MM.1S (cell line): ENCODE measurements at places on chromosomes 11 and 22.

DNA sequence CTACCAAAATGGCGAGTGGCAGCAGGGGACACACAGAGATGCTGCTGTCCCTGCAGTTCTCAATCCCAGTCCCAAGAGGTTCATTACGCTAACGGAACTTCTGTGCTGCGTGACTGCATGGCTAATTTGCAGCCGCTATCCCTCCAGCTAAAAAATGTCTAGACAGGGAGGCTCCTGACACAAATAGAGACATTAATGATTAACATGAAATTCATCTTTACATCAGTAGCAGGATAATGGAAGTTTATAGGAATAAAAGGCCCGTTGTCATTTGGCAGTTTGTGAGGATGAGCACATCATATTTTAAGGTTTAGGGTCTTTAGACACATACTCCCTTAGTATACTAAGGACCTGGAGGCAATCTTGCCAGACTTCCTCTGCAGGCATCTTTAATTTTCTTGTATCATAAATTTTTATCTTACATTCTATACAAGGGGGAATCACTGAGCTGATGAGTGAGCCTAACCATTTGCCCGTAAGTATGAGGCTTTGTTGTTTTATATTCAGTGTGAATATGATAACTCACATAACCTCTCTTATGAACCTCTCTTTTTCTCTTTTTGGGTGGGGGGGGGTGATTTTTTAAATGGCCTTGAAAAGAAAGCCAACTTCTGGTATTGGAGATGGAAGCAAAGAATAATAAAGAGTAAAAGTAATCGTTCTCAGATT is 99.8 kb upstream of the OR9G4 start:
- no peak for DNase-seq

GRCh38 chr22:46846832-46847355 is 84.4 kb downstream of the TBC1D22A start:
- no peak for DNase-seq

GRCh38 chr22:40363059-40363458 is 7.3 kb upstream of the SGSM3 start:
- DNase-seq = no peak

- DNase-seq = no peak
Measured at GRCh38 chr11:103085758-103086365, 6.1 kb downstream of the DCUN1D5 start.

DNA sequence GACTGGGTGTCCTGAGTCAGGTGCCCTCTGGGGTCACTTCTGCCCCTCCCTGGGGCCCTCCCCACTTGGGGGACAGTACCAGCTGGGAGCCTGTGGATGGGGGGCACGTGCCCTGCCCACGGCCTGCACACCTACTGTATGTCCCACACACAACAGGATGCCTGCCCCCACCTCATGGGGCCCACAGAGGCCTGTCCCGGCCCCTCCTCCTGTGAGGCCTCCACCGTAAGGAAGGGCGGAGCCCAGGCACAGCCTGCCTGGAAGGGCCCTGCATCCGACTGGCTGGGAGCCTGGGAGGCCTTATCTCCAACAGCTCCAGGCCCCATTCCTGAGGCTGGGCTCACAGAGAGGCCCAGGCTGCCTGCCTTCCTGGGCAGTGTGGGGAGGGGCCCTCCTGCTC is 47.8 kb downstream of the BRSK2 start:
- no peak for DNase-seq
